SJSA1 (cell line): ENCODE measurements at places on chromosomes 12 and 14.
A peak's percentile ranks its signal among the peaks of the same experiment; 100 is the strongest.

DNA sequence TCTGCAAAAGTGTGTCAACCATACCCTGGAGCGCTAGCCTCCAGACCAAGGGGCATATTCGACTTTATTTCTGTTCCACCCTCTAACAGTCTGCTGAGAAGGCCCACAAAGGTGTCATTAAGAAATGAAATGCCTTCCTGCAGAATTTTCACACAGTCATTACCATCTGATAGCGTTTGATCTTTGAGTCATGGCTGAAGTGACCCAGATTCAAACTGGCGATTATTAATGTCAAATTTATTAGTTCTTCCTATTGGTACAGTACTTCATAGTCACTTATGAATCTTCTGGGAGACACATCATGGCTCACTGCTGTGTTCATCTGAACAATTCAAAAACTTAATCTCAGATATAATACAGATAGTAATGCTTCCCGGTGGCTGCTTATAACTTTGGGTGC, 13.2 kb downstream of the PRICKLE1 start:
- no peaks in the 10 kb centered on the region for H3K36me3 ChIP-seq
- H3K27ac ChIP-seq: no peak overlapping the region
- no peaks in the 10 kb centered on the region for H3K4me1 ChIP-seq

GRCh38 chr12:130421896-130422295, 84.2 kb downstream of the PIWIL1 start:
- H3K27ac ChIP-seq: no peak overlapping the region
- no peak for DNase-seq
- H3K27me3 ChIP-seq: no peaks in the 10 kb centered on the region
- no peaks in the 10 kb centered on the region for H3K4me1 ChIP-seq

GRCh38 chr14:50319293-50319692, 7.2 kb downstream of the DMAC2L start:
- peaks cover 7% of the 10 kb centered on the region for H3K36me3 ChIP-seq
- H3K4me1 ChIP-seq: peaks cover 26% of the 10 kb centered on the region
- no peak overlapping the region for H3K27ac ChIP-seq
- DNase-seq: no peak
- no peaks in the 10 kb centered on the region for H3K27me3 ChIP-seq

DNA sequence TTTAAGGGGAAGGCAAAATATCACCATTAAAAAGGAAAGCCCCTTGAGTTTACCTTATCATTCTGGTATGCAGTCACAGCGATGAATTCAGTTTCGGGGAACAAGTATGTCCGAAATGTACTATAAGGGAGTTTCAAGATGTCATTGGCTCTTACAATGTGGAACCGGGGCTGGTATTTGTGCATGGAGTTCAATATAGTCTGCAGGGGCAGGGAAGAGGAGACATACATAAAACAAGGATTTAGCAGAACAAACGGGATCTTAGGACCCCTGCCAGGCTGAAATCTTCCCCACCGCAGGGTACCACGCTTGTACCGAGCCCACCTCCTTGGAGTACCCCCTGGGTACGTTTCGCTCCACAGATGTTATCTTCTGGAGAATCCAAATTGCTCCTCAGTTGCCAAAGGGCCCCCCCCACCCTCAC, 4.5 kb downstream of the TBX3 start:
- peak overlapping the region; percentile 71 for H3K4me3 ChIP-seq
- peaks cover 83% of the 10 kb centered on the region for H3K36me3 ChIP-seq
- no peaks in the 10 kb centered on the region for H3K27me3 ChIP-seq
- peaks cover 40% of the 10 kb centered on the region for H3K4me1 ChIP-seq
- H3K27ac ChIP-seq: peak overlapping the region; percentile 69

- no peaks in the 10 kb centered on the region for H3K27me3 ChIP-seq
- H3K4me3 ChIP-seq: no peak overlapping the region
- H3K27ac ChIP-seq: peak overlapping the region; percentile 59
Observed at GRCh38 chr14:94663538-94663937, 51.3 kb downstream of the SERPINA3 start.

DNA sequence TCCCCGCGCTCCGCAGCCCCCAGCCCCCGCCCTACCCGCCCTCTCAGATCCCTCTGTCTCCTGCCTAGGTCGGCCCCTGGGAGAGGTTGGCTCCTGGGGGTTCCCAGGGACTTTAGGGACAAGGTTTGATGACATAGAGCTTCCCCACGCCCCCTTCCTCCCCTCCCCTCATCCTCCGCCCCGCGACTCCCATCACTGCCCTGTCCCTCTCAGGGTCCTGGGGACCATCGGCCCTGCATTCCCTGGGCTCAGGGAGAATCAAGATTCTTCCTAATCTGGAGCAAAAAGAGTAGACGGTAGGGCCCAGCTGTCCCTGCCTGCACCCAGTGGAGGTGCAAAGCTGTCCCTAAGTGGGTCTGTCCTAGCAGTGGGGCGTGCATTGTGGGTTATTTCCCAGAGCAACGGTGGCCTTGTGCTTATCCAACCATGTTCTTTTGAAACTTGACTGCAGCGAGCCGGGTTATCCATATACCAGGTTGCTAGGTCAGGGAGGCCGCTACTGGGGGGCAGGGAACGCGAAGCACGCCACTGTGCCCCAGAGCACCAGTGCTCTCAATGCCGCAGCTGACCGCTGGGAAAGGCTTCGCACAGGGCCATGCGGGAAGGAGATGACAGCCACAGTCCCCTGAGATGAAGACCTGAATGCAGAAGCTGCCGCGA, 124.4 kb upstream of the PRMT8 start:
- H3K27me3 ChIP-seq: peaks cover 67% of the 10 kb centered on the region
- DNase-seq: no peak
- no peaks in the 10 kb centered on the region for H3K4me1 ChIP-seq
- no peak overlapping the region for H3K27ac ChIP-seq
- no peaks in the 10 kb centered on the region for H3K36me3 ChIP-seq

GRCh38 chr14:20624495-20625070, 16.9 kb downstream of the OR6S1 start:
- H3K4me1 ChIP-seq: 0 out of 2 replicates have a peak, but pooled peaks cover 3% of the 10 kb centered on the region
- 0 out of 2 replicates have a peak overlapping the region, but pooled peaks have one; percentile 1 for H3K4me3 ChIP-seq
- H3K27me3 ChIP-seq: peaks cover 10% of the 10 kb centered on the region
- no peaks in the 10 kb centered on the region for H3K36me3 ChIP-seq
- no peak overlapping the region for H3K27ac ChIP-seq
- DNase-seq: no peak

- no peaks in the 10 kb centered on the region for H3K36me3 ChIP-seq
- no peak overlapping the region for H3K27ac ChIP-seq
- no peaks in the 10 kb centered on the region for H3K27me3 ChIP-seq
- DNase-seq: peak; percentile 63
- H3K4me1 ChIP-seq: peaks cover 10% of the 10 kb centered on the region
Observed at GRCh38 chr12:66074561-66074960, 56.0 kb downstream of the LLPH start.

- peaks cover 15% of the 10 kb centered on the region for H3K4me1 ChIP-seq
- H3K4me3 ChIP-seq: no peak overlapping the region
- H3K27ac ChIP-seq: no peak overlapping the region
- H3K36me3 ChIP-seq: no peaks in the 10 kb centered on the region
- no peak for DNase-seq
Observed at GRCh38 chr14:26839481-26839880, 241.6 kb upstream of the NOVA1 start.

DNA sequence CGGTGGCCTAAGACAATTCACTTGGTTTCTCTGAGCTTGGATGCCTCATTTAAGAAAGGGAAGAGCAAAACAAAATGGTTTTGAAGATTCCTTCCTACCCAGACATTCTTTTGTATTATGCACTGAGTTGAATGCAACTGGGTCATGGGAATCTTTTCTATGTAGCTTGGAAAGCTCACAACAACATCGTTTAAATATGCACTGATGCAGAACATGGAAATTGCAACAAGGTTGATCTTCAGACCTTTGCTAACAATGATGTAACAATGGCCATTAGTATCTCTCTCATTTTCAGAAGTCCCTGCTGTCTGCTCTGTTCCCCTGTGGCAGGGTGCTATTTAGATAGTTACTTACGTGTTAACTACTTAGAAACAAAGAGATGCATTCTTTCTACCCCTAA, 30.1 kb upstream of the IGF1 start:
- no peaks in the 10 kb centered on the region for H3K4me1 ChIP-seq
- H3K27ac ChIP-seq: no peak overlapping the region
- no peaks in the 10 kb centered on the region for H3K27me3 ChIP-seq
- no peak overlapping the region for H3K4me3 ChIP-seq
- H3K36me3 ChIP-seq: no peaks in the 10 kb centered on the region

DNA sequence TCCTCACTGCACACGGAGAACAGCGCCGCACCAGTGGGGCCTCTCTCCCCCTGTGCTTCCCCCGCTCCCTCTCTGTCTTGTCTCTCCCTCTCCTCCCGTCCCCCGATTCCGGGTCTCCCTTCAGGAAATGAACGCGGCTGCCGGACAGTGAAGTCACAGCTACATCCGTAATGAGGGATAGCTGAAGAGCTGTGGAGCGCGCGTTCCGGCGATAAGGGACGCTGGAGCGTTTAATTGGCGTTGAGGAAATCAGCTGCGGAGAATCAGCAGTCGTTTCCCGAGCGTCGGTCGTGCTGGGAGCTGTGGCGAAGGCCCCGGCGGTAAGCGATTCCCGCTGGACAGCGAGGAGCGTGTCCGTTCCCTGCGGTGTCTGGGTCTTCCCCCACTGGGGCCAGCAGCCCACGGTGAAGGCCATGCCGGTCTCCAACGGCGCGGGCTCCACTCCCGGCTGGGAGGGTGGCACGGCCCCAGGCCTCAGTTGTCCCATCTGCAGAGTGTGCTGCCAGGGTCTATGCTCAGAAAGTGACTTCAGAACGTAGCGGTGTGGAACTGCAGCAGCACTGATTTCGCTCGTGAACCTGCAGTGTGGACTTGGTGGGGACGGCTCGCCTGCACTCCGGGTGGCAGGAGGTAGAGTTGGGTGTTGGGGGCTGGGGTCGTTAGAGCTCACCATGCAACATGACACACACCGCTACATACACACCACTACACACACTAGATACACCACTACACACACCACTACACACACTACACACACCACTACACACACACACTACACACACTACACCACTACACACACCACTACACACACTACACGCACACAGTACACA, 10.9 kb downstream of the NOC4L start:
- H3K36me3 ChIP-seq: peaks cover 16% of the 10 kb centered on the region
- no peaks in the 10 kb centered on the region for H3K4me1 ChIP-seq
- H3K4me3 ChIP-seq: no peak overlapping the region
- H3K27ac ChIP-seq: no peak overlapping the region
- H3K27me3 ChIP-seq: no peaks in the 10 kb centered on the region

GRCh38 chr14:24605435-24606190, 3.9 kb downstream of the GZMH start:
- DNase-seq: no peak
- H3K4me1 ChIP-seq: no peaks in the 10 kb centered on the region
- no peaks in the 10 kb centered on the region for H3K36me3 ChIP-seq
- H3K4me3 ChIP-seq: no peak overlapping the region
- no peak overlapping the region for H3K27ac ChIP-seq

DNA sequence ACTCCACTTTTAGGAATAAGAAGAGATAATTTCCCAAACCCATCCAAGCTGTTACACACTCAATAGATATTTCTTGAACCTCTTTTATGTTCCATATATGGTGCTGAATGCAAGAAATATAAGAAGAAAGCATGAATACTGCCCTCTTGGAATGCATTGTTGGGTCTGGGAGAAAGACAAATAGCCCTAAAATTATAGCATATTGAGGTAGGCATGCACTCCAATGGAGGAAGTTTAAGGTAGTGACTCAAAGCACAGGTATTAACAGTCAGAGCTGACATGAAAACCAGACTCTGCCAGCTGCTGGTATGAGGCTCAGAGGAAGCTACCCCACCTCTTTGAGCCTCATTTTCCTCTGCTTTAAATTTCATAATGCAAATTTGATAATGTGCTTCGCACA, 261.3 kb upstream of the NOS1 start:
- H3K4me1 ChIP-seq: no peaks in the 10 kb centered on the region
- H3K4me3 ChIP-seq: no peak overlapping the region
- DNase-seq: no peak
- H3K27me3 ChIP-seq: no peaks in the 10 kb centered on the region
- H3K36me3 ChIP-seq: no peaks in the 10 kb centered on the region

DNA sequence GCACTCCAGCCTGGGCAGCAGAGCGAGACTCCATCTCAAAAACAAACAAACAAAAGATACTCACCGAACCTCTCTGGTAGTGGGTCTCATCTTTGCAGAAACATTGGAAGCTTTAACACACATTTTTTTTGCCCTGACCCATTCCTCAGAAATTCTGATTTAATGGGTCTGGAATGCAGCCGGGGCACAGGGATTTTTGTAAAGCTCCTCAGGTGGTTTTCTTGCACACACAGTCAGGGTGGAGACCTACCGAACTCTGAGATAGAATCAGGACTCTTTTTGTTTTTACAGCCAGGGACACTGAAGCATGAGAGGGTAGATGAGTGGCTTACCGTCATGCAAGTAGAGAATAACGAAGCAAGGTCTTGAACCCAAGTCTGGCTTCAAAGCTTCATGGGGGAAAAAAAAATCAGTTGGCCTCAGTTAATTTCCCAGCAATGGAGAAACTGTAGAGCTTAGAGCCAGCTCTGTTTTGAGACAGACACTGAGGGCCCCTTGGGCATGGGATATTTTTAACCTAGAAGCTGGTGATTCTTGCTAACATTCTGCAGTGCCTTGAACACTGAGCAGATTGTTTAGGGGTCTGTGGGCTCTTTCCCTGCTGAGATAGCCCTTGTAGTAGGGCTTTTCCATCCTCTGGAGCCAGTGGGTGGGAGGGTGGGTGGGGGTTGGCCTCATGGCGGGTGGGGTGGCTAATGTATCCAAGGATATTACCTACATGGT, 4.8 kb downstream of the RNU4-2 start:
- no peaks in the 10 kb centered on the region for H3K36me3 ChIP-seq
- H3K4me3 ChIP-seq: no peak overlapping the region
- H3K4me1 ChIP-seq: peaks cover 15% of the 10 kb centered on the region
- H3K27ac ChIP-seq: no peak overlapping the region
- no peak for DNase-seq

GRCh38 chr12:44717612-44718011, 158.5 kb downstream of the NELL2 start:
- no peak overlapping the region for H3K27ac ChIP-seq
- no peak for DNase-seq
- H3K36me3 ChIP-seq: no peaks in the 10 kb centered on the region
- H3K4me1 ChIP-seq: no peaks in the 10 kb centered on the region
- no peak overlapping the region for H3K4me3 ChIP-seq

- no peak for DNase-seq
- no peaks in the 10 kb centered on the region for H3K27me3 ChIP-seq
- peaks cover 32% of the 10 kb centered on the region for H3K4me1 ChIP-seq
- no peak overlapping the region for H3K4me3 ChIP-seq
Observed at GRCh38 chr14:95701846-95702221, 12.1 kb downstream of the TCL1A start.

DNA sequence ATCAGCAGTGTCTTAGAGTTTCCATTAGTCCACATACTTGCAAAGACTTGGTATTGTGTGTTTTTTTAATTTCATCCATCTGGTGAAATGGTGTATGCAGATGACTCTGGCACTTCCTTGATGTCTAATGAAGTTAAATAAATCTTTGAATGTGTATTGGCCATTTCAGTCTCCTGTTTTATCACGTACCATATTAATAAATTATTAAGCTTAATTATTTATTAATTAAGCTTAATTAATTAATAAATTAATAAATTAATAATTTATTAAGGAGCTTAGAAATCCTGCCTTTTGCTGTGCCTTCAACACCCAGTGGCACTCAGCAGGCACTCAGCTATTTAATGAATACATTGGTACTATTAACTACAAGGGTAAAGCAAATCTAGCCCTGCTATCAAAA, 18.2 kb downstream of the PDZRN4 start:
- DNase-seq: no peak
- no peaks in the 10 kb centered on the region for H3K36me3 ChIP-seq
- H3K27me3 ChIP-seq: no peaks in the 10 kb centered on the region; the same call in 1 of the 2 replicates
- H3K27ac ChIP-seq: no peak overlapping the region
- no peak overlapping the region for H3K4me3 ChIP-seq
- H3K4me1 ChIP-seq: peaks cover 5% of the 10 kb centered on the region; the same call in 1 of the 2 replicates
